ENCODE measurements at places on chromosomes 2 and 18.

DNA sequence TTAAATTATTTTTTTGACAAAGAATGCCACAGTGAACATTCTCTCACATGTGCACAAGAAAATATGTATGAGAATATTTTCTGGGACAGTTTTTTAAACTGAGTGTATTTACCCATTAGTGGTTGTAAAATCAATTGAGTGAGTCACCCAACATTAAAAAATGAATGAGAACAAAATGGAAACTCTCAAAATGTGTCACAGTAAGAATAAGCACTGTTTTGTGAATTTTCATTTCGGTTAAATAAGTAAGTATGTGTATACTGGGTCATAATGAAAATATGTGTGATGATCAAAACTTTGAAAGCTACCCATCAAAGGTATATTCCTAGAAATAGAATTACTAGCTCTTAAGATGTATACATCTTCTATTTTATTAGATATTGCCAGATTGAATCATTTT lies 11.6 kb downstream of the BABAM2 start:
- no peak for DNase-seq

DNA sequence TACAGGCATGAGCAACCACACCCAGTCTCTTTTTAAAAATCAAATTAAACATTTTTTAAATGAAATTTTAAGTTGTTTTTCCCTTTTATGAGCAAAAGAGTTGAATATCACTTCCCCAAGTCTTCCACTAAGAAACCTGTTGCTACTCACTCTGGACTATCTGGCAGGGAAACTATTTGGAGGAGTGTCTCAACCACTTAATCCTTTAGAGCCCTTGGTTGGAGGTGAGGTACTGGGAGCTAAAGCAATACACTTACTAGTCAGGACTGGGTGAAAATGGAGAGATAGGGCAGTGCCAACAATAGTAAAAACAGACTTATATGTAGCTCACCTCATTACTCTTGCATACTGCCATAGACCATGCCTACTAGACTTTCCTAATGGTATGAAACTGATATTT lies 135.5 kb downstream of the RND3 start:
- DNase-seq, result no peak

GRCh38 chr2:158778243-158778642 lies 16.9 kb upstream of the DAPL1 start:
- no peak for DNase-seq

DNA sequence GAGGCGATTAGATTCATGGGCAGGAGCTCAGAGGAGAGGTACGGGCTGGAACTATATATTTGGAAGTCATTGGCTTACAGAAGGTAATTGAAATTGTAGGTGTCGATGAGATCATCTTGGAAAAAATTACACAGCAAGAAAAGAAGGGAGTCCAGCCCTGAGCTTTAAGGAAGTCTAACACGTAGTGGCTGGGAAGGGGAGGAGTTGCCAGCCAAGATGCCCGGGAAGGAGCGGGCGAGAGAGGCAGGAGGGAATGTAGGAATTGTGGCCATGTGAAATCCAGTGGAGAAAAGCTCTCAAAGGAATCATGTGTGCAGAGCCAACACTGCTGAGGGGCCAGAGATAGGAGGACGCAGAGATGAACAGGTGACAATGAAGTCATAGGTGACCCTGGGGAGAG lies 25.6 kb upstream of the SCYGR1 start:
- DNase-seq, result no peak

DNA sequence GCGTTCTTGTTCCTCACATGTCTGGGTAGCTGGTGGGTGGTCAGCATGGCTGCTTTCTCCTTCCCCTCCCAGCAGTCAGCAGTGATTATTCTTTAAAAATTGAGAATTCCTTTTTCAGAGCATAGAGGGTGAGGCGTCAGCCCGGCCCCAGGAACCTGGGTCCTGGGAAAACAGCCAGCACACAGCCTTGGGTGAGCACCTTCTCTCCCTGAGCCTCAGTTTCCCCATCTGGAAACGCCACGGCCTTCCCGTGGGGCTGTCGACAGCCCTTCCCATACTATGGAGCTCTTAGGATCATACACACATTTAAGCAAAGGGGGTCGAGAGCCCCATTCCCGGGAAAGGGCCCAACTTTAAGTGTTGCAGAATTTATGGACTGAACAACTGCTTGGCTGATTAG lies 73.5 kb downstream of the SH3RF3 start:
- no peak for DNase-seq

DNA sequence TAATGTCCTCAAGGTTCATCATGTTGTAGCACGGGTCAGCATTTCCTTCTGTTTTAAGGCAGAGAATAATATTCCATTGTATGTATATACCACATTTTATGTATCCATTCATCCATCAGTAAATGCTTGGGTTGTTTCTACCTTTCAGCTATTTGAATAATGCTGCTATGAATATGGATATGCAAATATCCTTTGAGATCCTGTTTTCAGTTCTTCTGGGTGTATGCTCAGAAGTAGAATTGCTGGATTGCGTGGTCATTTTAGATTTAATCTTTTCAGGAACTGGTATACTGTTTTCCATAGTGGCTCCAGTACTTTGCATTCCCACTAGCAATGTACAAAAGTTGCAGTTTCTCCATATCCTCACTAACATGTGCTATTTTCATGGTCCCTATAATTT lies 13.4 kb upstream of the ASB1 start:
- no peak for DNase-seq

Measured in astrocyte of the cerebellum (primary cell).